NK-92 treated with Interleukin-12 subunit alpha and Interleukin-12 subunit beta, amount 100 ng/mL, for 24 hours (cell line): ENCODE measurements at places on chromosomes 11 and 22.

DNA sequence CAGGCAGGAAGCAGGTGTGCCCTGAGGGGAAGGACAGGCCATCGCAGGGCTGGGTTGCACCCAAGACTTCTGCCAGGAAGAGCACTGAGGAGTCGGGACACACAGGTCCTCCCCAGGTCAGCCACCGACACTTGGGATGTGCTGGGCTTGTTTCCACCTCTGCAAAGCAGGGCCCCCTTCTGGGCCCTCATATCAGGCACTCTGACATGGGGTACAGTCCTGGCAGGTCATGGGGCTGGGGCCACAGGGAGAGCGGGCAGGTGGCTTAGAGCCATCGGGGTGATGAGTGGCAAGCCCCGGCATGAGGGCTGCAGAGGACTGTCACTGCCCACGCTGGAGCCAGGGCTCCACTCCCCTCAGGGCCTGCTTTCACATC is 7.9 kb upstream of the ADORA2A start:
- DNase-seq = no peak

DNA sequence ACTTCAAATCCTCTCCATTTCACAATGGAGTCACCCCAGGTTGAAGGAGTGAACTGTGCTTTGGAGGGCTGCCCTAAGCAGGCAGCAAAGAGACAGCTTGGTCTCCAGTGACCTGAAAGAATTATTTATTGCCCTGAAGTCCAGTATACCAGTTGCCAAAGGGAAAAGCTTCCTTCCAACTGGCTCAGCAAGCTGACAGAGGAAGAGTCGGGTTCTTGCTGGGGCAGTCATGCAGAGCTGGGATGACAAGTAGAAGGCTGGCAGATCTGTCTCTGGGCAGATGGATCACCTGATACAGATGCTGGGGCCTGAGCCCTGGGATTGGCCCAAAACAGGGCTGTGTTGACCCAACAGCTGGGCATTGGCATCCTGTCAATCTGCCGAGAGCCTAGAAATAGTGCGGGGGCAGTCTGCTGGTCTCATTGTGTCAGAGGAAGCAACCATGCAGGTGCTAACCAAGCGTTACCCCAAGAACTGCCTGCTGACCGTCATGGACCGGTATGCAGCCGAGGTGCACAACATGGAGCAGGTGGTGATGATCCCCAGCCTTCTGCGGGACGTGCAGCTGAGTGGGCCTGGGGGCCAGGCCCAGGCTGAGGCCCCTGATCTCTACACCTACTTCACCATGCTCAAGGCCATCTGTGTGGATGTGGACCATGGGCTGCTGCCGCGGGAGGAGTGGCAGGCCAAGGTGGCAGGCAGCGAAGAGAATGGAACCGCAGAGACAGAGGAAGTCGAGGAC is at the start of gene THRSP:
TSS of gene THRSP (plus strand) at position 422 of the 742 bp plus-strand sequence. CDS start at position 443, 21 bp downstream.
- no peak for DNase-seq

DNA sequence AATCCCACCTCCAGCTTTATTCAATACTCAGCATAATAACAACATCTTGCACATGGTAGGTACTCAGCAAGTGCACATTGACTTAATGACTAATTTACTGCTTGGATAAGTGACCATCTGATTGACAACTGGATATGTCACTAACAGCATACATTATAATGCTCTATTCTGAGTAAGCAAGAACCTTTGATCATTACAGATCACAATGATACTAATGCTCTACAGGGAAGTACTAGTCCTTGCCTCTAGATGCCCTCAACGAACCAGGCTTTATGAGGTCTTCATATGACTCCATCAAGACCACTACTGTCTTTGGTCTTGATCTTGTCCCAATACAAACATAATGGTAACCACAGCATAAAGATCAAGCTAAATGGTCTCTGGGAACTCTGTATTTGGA is 167.6 kb upstream of the MTMR2 start:
- no peak for DNase-seq

DNA sequence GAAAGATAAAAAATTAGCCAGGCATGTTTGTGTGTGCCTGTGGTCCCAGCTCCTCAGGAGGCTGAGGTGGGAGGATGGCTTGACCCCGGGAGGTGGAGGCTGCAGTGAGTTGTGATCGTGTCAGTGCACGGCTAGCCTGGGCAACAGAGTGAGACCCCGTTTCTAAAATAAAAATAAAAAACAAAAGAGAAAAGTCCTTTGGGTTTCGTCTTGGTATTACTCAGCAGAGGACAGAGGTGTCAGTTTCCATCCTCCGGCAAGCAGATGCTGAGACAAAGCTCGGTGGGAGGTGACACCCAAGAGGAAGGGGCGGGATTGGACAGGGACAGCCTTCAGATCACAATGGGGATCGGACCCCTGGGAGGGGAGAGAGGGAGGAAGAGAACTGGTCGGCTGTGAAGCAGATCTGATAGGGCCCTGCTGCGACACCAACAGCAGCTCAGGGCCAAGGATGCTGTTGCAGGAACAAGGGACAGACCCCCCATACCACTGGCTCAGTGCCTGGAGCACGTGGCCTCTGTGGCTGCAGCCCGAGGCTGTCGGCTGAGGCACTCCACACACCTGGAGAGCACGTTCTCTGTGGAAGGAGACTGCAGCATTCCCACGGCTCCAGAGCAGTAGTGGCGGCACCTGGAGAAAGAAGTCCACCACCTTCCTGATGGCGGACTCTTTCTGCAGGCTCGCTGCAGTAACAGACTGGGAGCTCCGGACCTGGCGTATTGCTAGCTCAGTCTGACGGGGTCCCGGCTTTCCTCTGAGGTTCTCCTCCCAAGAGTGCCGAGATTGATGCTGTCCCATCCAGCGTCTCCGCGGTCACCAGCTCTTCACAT is 5.2 kb upstream of the BID start:
- no peak for DNase-seq

DNA sequence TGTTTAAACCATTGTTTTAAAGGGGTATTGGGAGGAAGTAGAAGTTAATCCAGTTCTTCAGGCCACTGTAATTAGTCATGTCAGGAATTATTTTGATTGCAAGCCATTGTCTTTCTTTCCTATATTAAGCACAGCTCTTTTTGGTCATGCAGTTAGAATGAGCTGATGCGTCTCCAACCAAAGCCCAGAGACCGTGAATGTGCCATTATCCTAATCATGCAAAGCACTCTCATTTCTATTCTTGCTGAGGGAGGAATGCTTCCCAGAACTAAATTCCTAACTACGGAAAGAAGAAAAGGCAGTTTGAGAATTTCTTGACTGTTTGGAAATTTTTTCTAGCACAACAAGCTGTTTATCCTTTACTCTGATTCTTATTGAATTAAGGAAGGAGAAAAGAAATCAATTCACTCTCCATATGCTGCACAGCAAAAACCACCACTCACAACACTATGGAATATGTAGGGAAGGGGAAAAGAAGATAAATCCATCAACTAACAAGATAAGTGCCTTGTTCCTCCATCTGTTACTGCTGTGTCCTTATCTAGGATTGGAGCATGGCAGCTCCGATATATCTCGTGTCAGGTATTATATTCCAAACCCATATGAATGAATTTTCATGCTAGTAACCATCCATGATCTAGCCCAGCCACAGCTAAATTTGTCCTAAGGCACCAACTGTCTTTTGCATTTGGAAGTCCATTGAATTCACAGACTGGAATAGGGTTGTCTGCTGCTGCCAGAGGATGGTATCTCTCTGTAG is 70.8 kb downstream of the NTM start:
- DNase-seq = no peak

DNA sequence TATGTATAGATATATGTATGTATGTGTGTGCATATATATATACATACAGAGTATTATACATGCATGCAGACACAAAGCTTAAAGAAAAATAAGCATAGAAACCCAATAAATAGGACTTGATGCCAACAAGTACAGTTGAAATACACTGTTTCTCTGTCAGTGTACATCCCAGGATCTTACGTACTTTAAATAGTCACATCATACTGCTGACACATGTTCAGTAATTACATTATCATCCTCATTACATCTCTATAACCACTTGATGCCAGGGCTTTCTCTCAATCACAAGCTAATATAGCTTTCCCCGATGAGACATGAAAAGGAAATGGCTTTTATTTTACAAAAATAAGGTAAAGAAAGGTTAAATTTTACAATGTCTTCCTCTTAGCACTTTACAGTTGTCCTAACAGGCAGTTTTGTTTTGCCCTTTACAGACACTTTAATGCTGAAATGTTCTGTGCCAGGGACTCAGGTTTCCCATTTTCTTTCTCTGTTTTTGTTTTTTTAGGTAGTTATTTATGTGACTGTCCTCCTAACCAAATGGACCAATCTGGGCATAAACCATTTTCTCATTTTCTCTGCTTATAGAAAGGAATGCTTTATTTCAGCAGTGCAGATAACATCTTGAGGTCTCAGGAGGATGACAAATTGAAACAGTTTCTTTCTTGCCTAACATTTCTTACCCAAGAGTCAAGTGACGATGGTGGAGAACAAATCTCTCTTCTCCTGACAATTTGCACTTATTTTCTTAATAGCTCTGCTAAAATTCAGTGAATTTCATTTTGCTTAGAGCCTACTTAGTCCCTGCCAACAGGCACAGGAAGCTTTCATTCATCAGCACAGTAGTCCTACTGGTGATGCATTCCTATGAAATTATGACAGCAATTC is 350.2 kb downstream of the TTC28 start:
- no peak for DNase-seq

DNA sequence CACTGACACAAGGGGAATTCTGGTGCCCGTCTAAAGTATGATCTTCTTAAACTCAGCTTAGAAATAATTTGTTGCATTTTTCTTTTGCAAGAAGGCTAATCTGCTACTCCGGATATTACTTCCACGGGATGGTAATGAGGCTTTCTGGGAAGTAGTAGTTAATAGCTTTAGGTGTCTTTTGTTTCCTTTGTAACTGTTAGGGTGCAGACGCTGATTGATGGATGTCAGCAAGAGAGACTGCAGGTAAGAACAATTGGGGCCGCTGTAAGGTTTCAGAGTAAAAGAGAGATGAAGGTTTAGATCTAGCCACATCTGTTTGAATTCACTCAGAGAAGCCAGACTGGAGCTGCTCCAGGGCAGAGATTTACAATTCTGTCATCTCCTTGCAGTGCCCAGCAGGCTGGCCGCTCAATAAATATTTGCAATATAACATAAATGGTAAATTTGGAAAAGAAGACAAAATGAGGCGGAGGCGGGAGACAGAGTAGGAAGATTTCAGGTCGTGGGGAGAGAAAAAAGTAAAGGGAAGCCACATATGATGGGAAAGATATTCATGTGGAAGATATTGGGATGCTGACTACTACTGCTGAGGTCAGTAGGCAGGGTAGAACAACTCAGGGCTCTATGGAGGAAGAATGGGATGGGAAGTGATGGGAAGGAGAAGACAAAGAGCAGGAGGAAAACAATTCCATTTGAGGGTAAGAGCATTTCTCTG is 320.5 kb downstream of the AASDHPPT start:
- no peak for DNase-seq

DNA sequence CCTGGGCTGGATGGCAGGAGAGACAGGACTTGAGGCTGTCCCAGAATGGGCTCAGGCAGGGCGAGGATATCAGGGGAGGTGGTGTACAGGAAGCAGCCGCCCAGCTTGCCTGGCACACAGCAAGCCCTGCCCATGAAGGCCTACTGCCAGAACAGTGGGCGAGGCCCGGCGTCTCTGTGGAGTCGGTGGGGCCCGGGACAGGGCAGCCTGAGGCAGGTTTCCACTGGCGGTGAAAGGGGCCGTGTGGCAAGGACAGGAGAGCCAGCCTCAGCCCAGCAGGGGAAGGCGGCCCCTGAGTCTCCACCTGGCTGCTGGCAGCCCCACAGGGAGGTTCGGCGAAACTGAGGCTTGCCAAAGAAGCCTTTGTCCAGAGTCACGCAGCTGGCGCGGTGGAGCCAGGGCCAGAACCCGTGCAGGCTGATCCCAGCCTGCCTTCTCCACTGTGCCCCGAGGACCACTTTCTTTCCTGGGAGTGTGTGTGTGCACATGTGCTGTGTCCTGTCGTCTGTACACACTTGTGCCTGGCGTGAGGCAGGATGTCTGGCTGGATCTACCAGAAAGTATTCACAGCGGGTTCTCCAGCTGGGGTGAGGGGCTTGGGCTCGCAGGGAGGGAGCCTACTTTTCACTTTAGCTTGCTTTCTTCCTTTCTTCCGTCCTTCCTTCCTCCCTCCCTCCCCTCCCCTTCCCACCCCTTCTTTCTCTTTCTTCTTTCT is 1.2 kb downstream of the TSPO start:
- DNase-seq = no peak

DNA sequence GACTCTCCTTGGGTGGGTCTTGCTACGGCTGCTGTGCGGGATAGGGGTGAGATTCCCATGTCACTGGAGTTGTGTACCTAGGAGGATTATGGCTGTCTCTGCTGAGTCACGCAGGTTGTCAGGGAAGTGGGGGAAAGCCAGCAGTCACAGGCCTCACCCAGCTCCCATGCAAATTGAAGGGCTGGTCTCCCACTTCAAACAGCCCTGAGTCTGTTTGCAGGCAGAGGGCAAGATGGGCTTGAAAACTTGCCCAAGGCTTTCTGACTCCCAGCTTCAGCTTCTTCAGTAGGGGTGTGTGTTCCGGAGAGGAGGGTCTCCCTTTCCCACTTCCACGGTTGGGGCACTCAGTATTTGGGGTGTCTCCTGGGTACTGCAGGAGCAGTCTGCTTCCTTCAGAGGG is 10.9 kb upstream of the SC5D start:
- DNase-seq = no peak

GRCh38 chr11:126804363-126804762 is 196.2 kb downstream of the KIRREL3 start:
- no peak for DNase-seq

DNA sequence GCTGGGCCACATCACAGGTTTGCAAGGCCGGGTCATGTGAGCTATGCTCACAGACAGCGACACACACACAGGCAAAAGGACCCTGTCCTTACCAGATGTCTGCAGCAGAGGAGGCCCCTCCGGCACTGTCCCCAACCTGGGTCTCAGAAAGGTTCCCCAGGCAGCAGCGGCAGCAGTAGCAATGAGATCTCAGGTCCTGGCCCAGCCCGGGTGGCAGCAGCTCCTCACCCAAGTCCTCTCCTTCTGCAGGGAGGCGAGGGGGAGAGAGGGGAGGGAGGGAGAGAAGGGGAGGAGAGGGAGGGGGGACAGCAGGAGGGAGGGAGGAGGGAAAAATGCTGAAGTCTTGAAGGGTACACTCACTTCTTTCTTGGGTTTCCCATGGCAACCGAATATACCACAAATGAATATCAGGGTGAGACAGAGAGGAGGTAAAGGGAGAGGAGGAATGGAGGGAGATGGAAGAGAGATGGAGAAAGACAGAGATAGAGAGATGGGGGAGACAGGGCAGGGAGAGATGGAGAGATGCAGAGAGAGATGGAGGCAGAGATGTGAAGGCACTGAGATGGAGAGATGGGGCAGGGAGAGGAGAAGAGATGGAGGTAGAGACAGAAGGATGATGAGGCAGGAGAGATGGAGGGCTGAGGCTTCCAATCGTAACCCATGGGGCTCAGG is 9.5 kb downstream of the ELFN2 start:
- DNase-seq = no peak
